ENCODE measurements at places on chromosomes 12 and 14.

GRCh38 chr14:61409782-61410181 is 88.4 kb downstream of the PRKCH start:
- DNase-seq: no peak

GRCh38 chr12:129428240-129428936 is 475.4 kb downstream of the TMEM132D start:
- no peak for DNase-seq

GRCh38 chr12:91326058-91327027 is 143.7 kb upstream of the DCN start:
- no peak for DNase-seq

GRCh38 chr14:89639687-89640086 is 222.7 kb upstream of the FOXN3 start:
- no peak for DNase-seq

GRCh38 chr12:75658901-75659823 is 147.8 kb upstream of the KRR1 start:
- DNase-seq: peak; percentile 2

DNA sequence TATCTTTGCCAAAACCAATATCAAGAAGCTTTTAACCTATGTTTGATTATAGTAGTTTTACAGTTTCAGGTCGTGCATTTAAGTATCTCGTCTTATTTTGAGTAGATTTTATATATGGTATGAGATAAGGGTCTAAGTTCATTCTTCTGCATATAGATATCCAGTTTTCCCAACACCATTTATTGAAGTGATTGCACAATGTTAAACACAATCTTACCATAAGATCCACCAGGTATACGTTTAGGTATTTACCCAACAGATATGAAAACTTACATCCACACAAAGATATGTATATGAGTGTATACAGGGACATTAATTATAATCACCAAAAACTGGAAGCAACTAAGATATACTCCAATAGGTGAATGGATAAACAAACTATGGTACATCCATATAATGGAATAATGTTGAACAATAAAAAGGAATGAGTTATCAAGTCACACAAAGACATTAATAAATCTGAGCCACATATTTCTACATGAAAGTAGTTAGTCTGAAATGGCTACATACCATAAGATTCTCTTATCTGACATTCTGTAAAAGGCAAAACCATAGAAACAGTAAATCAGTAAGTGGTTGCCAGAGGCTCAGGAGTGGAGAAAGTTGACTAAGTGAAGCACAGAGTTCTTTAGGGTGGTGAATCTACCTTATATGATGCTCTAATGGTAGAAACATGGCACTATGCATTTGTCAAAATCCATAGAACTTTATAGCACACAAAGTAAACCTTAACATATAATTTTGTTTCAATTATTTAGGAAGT is 222.6 kb downstream of the NUAK1 start:
- DNase-seq: no peak
